ENCODE measurements at places on chromosomes 2 and 18.

DNA sequence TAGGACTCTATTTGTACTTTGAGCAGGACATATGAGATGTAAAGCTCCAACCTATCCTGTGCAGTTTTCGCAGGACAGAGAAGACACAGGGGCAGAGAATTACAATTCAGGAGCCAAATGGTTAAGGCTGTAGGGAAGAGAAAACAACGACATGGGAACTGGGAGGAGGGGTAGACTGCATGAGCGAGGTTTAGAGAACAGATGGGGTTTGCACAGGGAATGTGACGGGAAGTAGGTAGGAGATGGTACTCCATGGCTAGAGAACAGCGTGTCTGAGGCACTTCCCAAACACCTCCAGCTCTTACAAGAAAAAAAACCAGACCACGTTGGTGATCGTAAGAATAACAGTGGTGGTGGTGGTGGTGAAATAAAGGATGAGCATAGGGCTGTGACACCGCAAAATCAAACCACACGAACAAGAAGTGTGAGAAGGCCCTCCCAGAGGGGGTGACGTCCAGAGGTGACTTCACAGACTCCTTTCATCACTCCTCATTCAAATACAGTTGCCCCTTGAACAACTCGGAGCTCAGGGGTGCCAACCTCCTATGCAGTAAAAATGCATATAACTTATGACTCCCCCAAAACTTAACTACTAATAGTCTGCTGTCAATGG lies 92.7 kb downstream of the FARSB start:
- DNase-seq: no peak

- DNase-seq: no peak
Observed at GRCh38 chr2:151491496-151491895, 81.8 kb downstream of the RIF1 start.

- no peak for DNase-seq
Observed at GRCh38 chr2:23569761-23570365, 184.9 kb downstream of the KLHL29 start.

GRCh38 chr2:38260469-38260868 lies 116.6 kb downstream of the ATL2 start:
- no peak for DNase-seq

GRCh38 chr18:63292831-63293683 lies 26.5 kb downstream of the BCL2 start:
- no peak for DNase-seq

GRCh38 chr18:48317781-48318381 lies 91.3 kb downstream of the ZBTB7C start:
- no peak for DNase-seq

- DNase-seq: peak; percentile 50
Observed at GRCh38 chr18:36828157-36828629, 609 bp downstream of the TPGS2 start.

DNA sequence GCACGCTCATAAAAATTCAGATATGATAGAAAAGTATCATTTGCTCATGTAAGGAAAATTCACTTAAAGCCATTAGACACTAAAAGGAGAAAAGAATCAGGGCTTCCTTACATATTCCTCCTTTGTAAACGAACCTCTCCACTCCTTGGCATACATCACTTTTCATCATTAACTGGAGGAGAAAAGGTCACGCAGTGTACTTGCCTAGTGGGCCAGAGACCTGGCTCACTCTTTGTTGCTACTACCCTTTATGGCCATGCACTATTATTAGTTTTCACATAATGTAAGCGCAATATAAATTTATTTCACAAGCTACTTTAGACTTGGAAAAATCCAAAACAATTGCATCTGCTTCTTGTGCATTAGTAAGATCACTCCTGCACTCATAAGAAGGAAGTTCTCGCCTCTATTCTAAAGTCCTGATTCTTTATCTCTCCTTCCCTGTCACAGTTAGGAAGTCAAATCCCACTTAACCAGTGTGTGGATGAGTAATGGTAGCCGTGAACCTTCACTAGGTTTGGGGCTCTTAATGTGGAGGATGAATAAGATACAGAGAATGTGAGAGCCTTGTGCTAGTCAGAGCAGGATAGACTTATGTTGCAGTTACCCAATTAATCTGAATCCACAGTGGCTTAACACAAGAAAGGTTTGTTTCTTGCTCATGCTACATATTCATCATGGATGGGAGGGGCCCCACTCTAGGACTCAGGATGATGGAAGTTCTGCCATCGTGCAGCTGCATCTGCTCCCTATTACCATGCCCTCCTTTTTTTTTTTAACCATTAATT lies 115.0 kb upstream of the GLS start:
- no peak for DNase-seq

GRCh38 chr18:22387787-22388186 lies 29.9 kb downstream of the CTAGE1 start:
- DNase-seq: no peak

DNA sequence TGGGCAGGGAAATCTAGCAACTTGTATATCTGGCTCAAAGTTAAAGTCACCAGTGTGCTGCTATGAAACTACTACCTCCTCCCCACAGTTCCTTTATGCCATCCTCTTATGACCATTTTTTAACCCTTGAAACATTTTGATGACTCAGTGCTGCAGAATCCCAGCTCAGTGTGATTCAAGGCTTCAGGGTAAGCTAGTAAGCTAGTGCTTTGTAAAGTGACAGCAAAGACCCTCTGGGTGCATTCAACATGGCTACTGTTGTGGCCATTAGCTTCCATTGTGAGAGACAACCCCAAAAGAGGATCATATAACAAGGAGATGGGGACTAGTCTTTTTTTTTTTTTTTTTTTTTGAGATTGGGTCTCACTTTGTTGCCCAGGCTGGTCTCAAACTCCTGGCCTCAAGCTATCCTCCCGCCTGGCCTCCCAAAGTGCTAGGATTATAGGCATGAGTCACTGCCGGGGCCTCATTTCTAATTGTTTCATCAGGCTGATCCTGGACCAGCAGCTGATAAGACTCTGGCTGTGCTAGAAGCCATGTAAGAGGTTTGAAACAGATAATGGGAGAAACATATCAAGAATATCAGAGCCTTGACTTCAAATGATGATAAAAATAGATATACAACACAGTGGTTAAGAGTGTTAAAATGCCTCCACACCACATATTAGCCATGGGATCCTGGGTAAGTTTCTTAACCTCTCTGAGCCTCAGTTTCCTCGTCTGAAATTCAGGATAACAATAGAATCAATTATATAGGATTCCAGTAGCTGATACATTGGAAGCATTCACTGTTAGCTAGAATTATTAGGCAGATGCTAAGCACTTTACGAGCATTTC lies 65.7 kb upstream of the RTN4 start:
- DNase-seq: peak; percentile 28

- no peak for DNase-seq
Observed at GRCh38 chr2:19198381-19198780, 160.0 kb downstream of the OSR1 start.

DNA sequence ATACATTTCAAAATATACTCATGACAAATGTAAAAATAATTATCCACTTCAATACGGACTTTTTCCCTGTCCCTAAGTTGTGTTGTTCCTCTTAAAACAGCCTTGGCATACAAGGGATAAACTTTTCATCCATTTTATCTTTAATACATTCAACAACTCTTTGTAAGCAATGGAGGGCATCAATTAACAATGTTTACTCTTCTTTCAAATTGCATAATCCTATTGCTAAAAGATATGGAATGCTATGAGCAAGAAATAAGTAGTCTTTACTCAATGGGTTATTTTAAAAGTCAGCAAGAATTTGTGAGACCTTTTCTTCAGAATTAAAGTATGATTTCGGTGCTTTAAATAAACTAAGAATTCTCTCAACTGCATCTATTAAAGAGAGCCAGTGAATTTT lies 41.9 kb downstream of the SCN9A start:
- DNase-seq: no peak

DNA sequence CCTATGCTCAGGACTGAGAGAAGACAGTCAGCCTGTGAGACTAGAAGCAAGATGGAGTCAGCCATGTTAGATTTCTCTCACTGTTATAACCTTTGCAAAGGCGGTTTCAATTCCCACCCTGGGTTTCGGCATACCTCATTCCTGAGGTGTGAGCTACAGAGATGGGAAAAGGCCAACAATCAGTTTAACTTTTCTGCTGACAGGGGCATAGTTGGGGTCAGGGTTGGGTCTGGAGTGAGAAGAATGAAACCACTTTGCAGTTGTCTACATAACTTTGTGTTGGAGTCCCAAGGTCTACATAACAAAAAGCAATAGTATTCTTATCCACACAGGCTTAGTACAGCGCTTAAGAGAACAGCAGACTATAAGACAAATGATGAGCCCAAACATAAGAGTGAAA lies 28.1 kb upstream of the FEZ2 start:
- no peak for DNase-seq

GRCh38 chr2:76506538-76506937 lies 795.8 kb upstream of the GCFC2 start:
- no peak for DNase-seq

DNA sequence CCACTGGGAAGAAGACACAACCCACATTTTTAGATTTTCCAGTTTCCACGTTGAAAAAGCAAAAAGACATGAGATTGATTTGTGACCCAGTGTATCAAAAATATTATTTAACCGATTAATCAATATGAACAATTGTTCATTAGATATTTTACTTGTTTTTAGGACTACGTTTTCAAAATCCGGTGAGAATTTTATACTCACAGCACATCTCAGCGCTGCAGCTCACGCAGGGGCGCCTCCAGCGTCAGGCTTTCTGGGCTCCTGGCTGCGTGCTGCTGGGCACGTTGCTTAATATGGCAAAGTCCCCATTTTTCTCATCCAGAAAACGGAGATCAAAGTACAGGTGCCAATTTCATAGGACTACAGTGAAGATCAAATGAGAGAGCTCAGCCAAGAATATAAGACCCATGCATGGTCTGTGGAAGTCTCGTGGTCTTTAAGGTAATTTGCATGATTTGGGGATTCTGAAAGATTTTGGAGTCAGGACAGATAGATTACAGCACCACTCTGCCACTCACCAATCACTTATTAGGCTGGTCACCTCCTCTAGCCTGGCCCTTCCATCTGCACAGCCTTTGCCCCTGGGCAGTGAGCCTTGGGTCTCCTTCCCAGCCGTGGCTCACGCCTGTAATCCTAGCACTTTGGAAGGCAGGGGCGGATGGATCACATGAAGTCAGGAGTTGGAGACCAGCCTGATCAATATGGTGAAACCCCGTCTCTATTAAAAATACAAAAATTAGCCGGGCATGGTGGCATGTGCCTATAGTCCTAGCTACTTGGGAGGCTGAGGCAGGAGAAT lies 36.2 kb downstream of the PTPN18 start:
- no peak for DNase-seq

DNA sequence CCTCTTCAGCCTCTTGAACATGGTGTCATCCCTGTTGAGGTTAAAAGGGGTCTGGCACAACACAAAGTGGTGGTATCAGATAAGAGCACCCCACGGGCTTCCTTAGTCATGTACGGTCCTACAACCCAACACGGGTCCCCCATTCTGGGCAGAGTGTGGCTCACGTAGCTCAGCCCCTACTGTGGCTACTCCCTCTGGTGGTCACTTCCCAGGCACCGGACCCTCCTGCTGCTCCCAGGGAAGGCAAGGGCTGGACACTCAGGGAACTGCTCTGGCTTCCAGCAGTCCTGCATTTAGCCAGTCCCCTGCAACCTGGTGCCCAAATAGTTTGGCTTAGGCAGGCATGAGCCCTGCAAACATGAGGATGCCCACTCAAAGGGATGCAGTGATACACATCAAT lies 58.6 kb downstream of the GALNT14 start:
- no peak for DNase-seq

DNA sequence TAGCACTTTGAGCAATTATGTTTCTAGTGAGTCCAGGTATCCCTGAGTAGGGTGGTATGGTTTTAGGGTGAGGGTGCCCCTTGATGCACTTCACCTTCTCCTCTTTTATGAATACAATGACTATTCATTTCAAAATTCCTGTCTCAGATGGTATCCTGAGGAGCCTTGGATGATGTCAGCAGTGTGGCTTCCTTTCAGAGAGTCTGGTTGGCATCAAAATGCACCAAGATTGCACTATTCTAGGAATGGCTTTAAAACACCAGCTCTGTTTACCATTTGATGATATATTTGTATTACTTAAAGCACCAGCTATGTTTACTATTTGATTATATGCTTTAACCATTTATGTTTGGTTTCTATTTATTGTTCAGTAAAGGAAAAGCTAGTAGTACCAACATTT lies 141.0 kb downstream of the FMNL2 start:
- DNase-seq: no peak

GRCh38 chr2:141137122-141137693 lies 993.6 kb downstream of the LRP1B start:
- no peak for DNase-seq

- no peak for DNase-seq
Observed at GRCh38 chr2:225794652-225795400, 395.3 kb downstream of the NYAP2 start.

GRCh38 chr2:190415794-190416775 lies 7.9 kb downstream of the MFSD6 start:
- DNase-seq: no peak

Measured in ureter (tissue), 1 donor.